ENCODE measurements at places on chromosomes 2 and 18.

DNA sequence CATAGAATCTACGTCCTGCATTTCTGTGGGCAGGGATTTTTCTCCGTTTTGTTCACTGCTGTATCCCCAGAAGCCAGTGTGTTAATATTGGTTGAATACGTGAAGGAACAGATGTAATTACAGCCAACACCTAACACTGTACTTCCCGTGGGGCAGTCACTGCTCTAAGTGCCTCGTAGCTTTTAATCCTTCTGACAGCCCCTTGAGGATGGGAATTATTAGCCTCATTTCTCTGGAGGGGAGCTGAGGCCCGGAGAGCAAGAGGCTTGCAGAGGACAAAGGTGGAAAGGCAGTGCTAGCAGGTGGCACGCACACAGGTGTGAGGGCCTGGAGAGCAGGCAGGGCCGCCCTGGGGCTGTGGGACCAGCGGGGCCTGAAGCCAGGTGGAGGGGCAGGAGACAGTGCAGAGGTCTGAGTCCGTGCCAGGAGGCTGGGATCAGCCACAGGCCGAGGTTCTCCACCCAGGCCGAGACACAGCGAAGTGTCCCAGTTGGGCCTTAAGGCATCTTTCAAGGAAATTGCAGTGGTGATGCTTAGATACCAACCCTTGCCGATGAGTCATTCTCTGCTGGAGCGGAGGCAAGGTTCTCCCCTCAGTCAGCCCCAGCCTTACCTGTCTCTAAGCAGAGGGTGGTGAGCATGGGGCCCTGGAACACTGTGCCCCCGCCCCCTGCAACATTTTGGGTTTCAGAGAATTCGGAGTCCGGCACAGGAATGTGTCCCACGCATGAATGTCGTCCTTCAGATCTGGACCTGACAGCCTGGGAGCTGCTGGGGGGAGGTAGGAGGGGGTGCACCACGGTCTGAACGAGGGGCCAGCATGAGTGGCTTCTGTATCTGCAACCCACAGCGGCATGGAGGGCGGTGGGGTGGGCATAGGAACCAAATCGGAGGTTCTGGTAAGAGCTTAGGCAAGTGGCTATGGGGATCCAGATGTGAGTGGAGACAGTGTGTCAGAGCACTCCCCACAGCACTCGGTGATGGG lies 122.6 kb downstream of the GBX2 start:
- DNase-seq: no peak

DNA sequence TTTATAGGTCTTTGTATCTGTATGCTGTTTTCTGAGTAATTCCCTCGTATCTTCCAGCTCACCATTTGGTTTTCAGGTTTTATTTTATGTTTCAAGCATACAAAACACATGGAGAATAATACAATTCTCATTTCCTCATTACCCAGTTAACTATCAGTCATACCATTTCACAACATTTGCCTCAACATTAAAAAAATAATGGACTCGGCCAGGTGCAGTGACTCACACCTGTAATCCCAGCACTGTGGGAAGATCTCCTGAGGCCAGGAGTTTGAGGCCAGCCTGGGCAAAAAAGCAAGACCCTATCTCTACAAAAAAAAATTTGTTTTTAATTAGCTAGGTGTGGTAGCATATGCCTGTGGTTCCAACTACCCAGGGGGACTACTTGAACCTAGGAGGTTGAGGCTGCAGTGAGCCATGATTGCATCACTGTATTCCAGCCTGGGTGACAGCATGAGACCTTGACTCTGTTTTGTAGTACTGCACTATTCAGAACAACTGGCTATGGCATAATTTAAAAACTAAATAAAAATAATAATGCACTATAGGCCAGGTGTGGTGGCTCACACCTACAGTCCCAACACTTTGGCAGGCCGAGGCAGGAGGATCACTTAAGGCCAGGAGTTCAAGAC lies 20.3 kb downstream of the NPC1 start:
- no peak for DNase-seq

DNA sequence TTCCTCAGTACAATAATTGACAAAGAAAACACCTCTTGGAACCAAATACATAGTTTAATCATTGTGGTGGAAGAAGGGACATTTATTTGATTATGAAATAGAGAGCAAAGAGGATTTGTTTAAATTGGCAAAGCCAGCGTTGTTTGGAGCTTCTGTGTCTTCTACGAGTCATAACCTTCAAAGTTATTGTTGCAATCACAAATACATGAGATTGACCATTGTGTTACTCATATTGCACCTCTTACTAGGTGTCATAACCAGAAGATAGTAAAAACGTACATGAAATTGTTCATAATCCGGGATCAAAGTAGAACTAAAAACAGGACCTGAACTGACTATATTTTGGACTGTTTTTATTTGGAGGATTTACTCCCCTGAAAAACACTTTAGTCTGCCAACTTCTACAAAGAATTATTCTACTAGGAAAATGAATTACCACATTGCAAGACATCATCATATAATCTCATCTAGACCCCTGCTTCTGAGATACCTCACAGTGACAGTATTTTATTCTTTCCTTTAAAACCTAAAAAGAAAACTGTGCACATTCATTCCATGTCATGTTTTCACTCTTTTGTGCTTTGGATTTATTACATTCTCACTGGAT lies 151.7 kb upstream of the KLF7 start:
- no peak for DNase-seq

- no peak for DNase-seq
Observed at GRCh38 chr2:151981886-151982285, 117.0 kb downstream of the CACNB4 start.

GRCh38 chr2:2286592-2286991 lies 44.5 kb downstream of the MYT1L start:
- DNase-seq: no peak

- DNase-seq: no peak
Observed at GRCh38 chr2:222942561-222942960, 81.7 kb downstream of the ACSL3 start.

DNA sequence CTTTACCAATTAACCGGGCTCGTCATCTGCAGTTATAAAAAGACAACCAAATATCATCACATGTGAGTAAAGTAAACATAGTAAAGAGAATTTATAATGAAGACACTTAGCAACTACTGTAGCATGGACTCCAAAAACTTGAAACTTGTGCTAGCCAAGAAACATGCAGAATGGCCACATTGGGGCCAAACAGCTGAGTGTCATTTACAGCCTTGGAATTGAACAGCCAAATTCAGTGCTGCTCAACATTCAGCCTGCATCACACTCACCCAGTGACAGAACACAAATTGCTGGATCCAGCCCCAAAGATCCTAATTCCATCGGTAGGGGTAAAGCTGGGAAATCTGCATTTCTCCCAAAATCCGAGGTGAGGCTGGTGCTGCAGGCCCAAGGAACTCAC lies 224.8 kb upstream of the GYPC start:
- no peak for DNase-seq

DNA sequence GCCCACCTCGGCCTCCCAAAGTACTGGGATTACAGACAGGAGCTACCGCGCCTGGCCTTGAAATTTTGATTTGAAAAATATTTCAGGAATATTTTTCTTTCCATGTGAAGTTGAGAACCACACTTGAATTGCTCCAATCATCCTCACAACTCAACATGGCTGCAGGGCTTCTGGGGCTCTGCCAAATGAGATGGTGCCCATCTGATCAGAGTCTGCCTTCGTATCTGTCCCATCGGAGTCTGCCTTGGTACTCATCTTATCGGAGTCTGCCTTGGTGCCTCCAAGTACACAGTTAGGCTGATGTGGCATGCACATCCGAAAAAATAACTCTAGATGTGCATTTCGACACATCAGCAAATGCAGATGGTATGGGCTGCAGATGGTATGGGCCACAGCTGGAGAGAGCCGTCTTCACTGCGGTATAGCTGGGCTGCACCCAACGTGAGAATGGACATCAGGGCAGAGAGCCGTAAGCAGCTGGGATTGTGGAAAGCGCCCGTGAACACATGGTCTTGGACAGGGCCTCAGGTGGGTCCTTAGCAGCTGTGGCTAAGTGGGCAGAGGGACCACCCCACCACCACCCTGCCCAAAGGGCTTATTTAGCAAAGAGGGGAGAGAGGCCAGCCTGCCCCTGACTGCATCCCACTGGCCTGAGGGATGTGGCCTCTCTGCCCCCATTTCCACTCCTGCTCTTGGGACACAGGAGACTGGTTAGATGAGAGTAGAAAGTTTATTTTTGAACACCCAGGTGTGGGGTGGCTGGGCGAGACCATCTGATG lies 52.1 kb upstream of the RBM44 start:
- no peak for DNase-seq

GRCh38 chr18:75204269-75204731 lies 4.6 kb downstream of the PTGR3 start:
- DNase-seq: no peak

DNA sequence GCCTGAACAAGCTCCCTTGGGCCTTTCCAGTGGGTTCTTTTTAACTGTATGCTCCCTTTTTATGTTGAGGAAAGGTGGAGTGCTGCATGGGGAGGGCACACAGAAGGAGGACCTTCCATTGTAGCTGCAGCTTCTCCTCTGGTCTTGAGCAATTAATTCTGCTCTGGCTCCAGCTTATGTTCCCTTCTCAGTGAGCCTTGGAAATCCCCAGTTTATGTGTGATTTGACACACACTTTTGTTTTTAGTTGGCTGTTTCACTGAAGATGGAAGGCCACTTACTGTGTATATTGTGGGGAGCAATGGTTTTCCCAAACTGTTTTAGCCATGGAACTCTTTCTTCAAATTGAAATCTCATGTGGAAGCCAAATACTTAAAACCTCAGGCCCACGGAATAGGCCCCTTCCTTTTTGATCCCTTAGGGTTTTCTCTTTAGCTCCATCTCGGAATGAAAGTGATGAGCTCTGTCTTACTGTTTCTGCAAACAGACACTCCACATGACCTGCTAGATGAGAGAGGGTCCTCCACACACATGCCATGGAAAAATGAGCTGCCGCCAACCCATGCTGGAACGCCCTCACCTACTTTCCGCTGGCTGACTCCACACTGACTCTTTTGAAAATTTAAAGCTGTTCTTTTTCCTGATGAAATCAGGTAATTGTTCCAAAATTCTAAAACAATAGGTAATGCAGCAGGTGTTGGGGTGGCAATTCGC lies 280.9 kb upstream of the SIX2 start:
- no peak for DNase-seq

GRCh38 chr2:48009256-48009655 lies 103.0 kb upstream of the FBXO11 start:
- no peak for DNase-seq

DNA sequence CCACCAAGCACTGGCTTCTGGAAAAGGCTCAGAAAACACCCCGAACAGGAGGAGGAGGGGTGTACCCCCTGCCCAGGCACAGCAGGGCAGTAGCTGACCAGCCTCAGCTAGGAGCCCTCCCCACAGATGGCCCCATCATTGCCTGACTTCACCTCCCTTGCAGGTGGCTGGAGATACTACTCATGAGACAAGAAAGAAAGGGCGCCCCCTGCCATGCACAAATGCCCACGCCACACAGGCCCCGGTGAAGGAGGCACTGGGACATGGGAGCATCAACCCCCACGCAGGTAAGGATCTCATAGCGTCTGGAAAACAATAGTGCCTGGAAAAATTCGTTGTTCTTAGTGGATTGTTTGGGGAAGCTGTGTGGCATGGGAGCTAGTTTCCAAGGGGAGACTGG lies 240.6 kb downstream of the TFCP2L1 start:
- no peak for DNase-seq

- no peak for DNase-seq
Observed at GRCh38 chr2:234147335-234147861, 96.9 kb downstream of the SPP2 start.

DNA sequence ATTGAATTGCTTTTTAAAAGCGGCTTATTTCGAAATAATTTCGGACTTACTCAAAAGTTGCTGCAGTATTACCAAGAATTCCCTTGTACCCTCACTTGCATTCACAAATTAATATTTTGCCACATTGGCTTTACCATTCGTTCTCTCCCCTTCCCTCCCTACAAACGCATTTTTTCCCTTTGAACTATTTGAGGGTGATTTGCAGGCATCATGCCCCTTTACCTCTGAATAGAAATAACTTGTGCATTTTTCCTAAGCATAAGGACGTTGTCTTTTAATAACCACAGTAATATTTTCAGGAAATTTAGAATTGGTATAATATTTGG lies 608 bp downstream of the CCDC138 start:
- DNase-seq: no peak

DNA sequence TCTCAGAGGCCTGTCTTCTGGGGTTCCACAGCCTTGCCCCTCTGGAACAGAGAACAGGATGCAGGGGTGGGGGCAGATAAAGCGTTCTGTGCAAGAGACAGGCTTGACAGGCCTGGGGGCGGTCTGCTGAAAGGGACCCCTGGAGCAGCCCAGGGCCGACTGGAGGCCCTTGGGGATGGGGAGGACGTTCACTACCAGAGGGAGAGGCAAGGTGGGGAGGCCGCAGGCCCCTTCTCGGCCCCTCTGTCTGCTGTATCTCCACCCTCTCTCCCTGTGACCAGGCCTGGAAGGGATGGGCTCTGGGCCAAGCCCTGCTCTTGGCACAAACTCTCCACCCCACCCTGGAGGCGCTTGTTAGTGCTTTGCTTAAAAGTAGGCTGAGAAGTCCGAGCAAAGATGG lies 27.3 kb upstream of the INHBB start:
- DNase-seq: no peak

DNA sequence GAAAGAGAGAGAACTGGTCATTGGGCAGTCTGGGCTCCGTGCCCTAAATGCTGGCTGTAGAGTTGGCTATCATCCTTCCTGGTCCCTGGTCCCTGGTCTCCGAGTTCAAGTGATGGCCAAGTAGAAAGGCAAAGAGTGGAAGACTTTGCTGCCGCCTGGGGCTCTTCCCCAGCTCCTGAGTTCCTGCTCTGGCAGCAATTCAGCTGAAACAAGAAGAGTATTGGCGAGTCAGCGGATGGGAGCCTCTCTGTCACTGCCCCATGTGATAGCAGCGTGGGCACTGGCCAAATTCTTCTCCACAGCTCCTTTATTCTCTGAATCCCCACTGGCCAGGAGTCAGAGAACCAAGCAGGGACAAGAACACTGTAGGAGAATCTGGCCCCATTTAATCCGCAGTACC lies 351.0 kb upstream of the POU3F3 start:
- no peak for DNase-seq

DNA sequence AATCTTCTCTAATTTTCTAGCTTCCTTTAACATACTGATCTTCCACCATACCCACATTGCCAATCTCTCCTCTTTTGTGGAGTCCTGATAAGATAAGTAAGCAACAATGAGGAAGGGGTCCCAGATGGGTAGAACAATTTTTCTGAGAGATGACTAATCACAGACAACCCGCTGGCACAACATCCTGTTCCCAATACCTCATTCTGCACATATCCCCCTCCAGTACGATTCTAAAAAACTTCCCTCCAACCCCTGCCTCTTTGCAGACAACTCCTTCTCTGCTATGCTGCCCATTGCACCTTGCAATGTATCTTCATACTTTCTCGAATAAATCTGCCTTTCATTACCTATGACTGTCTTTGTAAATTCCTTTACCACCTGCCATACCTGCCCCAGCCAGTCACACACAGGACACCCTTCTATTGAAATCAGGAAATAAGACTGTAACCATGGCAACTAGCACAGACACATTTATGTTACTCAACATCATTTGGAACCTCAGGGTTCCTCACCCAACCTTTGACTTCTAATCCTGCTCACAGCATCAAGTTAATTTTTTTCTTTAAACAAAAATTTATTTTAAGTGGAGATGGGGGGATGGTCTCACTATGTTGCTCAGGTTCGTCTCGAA lies 7.4 kb upstream of the EXOC6B start:
- DNase-seq: no peak

GRCh38 chr2:126634273-126634861 lies 21.6 kb upstream of the GYPC start:
- no peak for DNase-seq

- no peak for DNase-seq
Observed at GRCh38 chr2:7792031-7792651, 874.9 kb downstream of the RNF144A start.

All from activated T-helper 9 cell treated with anti-CD3 and anti-CD28 coated beads, Interleukin-2, amount 50 U/mL, for 16 hours (primary cell).